ENCODE measurements at places on chromosomes 13 and 19. TPM values are rescaled to one million over a fixed set of nuclear protein-coding genes. Genes with fewer than 3 reads are reported as not detected.

- no peaks in the 10 kb centered on the region for H3K4me1 ChIP-seq
- H3K27ac ChIP-seq = no peak overlapping the region
- H3K27me3 ChIP-seq = peaks cover 92% of the 10 kb centered on the region
- no peak for DNase-seq
- H3K36me3 ChIP-seq = no peaks in the 10 kb centered on the region
Measured at GRCh38 chr13:27905650-27906049, 14.2 kb upstream of the PDX1 start.

DNA sequence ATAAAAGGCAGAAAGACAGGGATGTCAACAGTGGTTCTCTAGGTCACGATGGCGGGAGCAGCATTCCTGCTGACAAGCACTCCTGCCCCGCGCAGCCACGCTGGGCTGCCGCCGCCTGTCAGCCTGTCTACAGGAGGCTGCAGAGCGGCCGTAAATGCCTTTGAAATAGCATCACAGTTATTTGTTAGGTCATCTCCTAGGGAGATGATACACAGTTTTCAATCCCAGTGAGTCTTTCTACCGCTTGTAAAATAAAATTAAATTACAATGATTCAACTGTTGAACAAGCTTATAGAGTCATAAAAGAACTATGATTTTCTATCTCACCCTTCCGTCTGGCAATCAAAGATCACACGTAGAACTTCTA, 7.3 kb upstream of the SLC7A9 start:
- no peaks in the 10 kb centered on the region for H3K4me1 ChIP-seq
- no peak overlapping the region for H3K4me3 ChIP-seq
- no peaks in the 10 kb centered on the region for H3K27me3 ChIP-seq
- H3K36me3 ChIP-seq = peaks cover 6% of the 10 kb centered on the region
- DNase-seq = peak; percentile 36
- H3K27ac ChIP-seq = no peak overlapping the region

GRCh38 chr13:26476111-26476781, 81.2 kb upstream of the WASF3 start:
- no peak for DNase-seq
- H3K27ac ChIP-seq = peak overlapping the region; percentile 65
- no peaks in the 10 kb centered on the region for H3K36me3 ChIP-seq
- H3K4me1 ChIP-seq = peaks cover 22% of the 10 kb centered on the region
- peak overlapping the region; percentile 70 for H3K4me3 ChIP-seq
- H3K27me3 ChIP-seq = no peaks in the 10 kb centered on the region

The ZFP14 gene
- total RNA-seq = 7.6 TPM

GRCh38 chr13:71240911-71241310, 626.1 kb downstream of the DACH1 start:
- DNase-seq = no peak
- no peak overlapping the region for H3K27ac ChIP-seq
- no peaks in the 10 kb centered on the region for H3K36me3 ChIP-seq
- no peak overlapping the region for H3K4me3 ChIP-seq
- peaks cover 7% of the 10 kb centered on the region for H3K4me1 ChIP-seq

- no peak overlapping the region for H3K27ac ChIP-seq
- DNase-seq = no peak
- no peaks in the 10 kb centered on the region for H3K4me1 ChIP-seq
Measured at GRCh38 chr19:13302526-13303270, 152.5 kb downstream of the IER2 start.

The TMEM86B gene
- total RNA-seq = 14.4 TPM

GRCh38 chr13:27595055-27595811, 25.1 kb downstream of the LNX2 start:
- no peak for DNase-seq
- H3K27ac ChIP-seq = no peak overlapping the region
- H3K4me3 ChIP-seq = no peak overlapping the region
- H3K36me3 ChIP-seq = no peaks in the 10 kb centered on the region
- no peaks in the 10 kb centered on the region for H3K27me3 ChIP-seq

DNA sequence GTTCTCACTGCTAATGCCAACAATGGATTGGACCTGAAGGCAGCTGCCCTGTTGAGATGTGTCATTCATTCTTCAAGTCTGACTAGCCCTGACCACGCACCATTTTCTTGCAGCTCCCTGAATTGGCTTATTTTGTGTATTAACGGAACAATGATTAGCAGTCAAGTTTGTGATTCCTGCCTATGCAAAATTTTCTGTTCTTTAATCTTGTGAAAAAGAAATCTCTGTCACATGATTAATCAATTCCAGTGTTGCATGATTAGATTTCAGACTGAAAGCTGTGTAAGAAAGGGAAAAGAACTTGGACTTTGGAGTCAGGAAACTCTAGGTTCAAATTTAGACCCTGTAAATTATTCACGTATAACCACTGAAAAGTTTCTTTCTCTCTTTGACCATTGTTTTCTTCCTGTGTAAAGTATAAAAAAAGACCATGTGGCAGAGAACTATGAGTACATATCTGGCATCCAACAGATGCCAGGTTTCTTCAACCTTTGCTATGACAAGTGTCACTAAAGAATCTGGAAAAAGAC, 64.5 kb upstream of the SLC10A2 start:
- peaks cover 7% of the 10 kb centered on the region for H3K4me1 ChIP-seq
- no peaks in the 10 kb centered on the region for H3K36me3 ChIP-seq
- DNase-seq = no peak
- peaks cover 1% of the 10 kb centered on the region for H3K27me3 ChIP-seq

GRCh38 chr19:43700395-43701000, 15.4 kb upstream of the IRGC start:
- no peak for DNase-seq
- H3K4me1 ChIP-seq = peaks cover 25% of the 10 kb centered on the region
- peaks cover 40% of the 10 kb centered on the region for H3K27me3 ChIP-seq
- H3K36me3 ChIP-seq = no peaks in the 10 kb centered on the region

DNA sequence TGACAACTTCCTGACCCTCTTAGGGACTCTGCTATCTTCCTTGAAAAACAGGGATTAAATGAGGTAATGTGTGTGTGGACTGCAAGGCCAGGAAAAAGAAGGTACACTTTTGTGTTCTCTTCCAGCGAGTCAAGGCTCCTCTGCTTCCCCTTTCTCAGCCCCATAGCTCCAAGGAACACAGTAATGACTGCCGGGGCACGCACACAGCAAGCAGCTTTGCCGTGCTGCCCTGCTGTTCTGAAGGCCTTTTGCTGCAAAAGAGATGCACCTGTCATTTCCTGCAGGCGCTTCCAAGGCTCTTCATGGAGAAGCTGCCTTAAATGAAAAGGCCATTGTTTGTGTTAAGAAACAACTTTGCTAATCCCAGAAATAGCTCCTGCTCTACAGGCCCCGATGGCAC, 84.6 kb downstream of the CYSLTR2 start:
- no peaks in the 10 kb centered on the region for H3K27me3 ChIP-seq
- H3K27ac ChIP-seq = no peak overlapping the region
- no peaks in the 10 kb centered on the region for H3K4me1 ChIP-seq
- H3K36me3 ChIP-seq = no peaks in the 10 kb centered on the region
- no peak overlapping the region for H3K4me3 ChIP-seq

Measured in type B pancreatic cell (in vitro differentiated cells).